ENCODE measurements at places on chromosomes 2 and 18.

DNA sequence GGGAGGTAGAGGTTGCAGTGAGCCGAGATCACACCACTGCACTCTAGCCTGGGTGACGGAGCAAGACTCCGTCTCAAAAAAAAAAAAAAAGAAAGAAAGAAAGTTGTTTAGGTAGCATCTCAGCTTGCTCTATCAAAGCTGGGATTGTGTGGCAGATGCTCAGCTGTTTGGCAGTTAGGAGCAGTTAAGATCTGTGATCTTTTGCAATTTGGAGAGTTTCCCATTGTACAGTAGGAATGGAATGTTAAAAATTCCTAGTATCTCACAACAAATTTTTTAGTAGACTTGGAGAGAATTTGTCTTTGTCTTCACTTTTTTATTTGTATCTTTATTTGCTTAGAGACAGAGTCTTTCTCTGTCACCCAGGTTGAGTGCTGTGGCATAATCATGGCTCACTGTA lies 122.9 kb upstream of the UNC80 start:
- DNase-seq, result no peak

DNA sequence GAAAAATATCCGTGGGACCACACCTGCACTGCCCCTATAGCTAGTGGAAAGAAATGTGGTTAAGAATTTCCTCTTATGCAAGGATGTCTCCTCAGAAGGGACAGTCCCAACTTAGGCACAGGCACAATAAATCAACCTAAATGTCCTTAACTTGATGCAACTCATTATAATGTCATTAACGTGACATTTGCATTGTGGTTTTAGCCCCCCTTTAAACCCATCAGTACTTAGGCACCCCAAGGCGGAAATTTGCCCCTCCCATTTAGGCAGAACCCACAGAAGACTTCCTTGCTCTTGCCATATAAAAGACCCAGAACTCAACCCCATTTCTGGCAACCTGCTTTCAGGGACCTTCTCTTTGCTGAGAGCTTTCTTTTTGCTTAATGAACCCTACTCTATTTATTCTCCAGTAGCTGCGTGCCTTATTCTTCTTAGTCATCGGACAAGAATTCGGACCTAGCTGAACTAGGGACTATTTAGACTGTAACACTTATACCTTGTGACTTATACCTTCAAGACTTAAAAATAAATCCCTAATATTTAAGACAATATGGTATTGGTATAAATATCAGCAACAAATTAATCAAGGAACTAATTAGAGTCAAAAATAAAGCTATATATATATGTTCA lies 1281.6 kb upstream of the TMEFF2 start:
- no peak for DNase-seq

DNA sequence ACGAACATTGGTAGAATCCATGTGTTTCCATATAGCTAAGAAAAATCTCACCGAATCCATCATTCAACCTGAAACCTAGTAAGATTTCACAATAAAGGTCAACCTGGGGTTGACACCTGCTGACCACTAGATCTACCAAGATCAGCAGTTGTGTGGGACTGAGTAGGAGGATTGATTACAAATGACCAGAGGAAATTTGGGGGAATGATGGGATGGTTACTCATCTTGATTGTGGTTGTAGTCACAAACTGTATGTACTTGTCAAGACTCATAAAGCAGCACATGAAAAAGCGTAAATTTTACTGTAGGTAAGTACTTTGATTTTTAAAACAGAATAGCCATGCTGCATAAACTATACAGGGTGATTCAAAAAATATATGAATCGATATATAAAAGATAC lies 14.7 kb downstream of the DAPL1 start:
- no peak for DNase-seq

GRCh38 chr2:24721470-24721869 lies 71.7 kb downstream of the PTRHD1 start:
- no peak for DNase-seq

- DNase-seq, result peak; percentile 40
Observed at GRCh38 chr2:29238497-29238896, 123.3 kb downstream of the CLIP4 start.
